ENCODE measurements at places on chromosomes 11 and 22. TPM values are rescaled to one million over a fixed set of nuclear protein-coding genes. Genes with fewer than 3 reads are reported as not detected.

Gene OR51I1
- not detected for total RNA-seq

- ATAC-seq = peak; percentile 20
Measured at GRCh38 chr22:39384750-39385480, 14.7 kb upstream of the TAB1 start.

GRCh38 chr11:76783896-76784813 is 999 bp downstream of the TSKU start:
- ATAC-seq = peak; percentile 54

Gene OR52I2
- total RNA-seq = not detected

- ATAC-seq = peak; percentile 66
Measured at GRCh38 chr11:46315033-46315738, 32.1 kb upstream of the DGKZ start.

DNA sequence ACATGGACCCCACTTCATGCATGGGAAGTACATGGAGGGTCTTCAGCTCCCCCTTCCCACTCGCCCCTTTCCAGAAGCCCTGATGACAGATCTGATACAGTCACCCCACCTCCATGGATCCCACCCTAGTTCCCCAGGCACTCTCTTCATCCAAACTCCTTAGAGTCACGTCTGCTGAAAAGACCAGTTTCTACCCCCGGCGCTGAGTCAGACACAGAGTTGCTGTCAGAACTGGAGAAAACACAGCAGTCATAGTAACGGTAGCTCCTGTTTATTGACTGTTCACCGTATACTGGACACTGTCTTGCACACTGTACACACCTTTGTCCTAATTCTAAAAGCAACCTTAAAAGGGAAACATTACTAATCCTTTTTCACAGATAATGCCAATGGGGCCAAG is 29.1 kb downstream of the DRD2 start:
- ATAC-seq = peak; percentile 49

Data from esophagus mucosa (tissue), 1 donor.